AML-193 (cell line): ENCODE measurements at places on chromosomes 13 and 19.

DNA sequence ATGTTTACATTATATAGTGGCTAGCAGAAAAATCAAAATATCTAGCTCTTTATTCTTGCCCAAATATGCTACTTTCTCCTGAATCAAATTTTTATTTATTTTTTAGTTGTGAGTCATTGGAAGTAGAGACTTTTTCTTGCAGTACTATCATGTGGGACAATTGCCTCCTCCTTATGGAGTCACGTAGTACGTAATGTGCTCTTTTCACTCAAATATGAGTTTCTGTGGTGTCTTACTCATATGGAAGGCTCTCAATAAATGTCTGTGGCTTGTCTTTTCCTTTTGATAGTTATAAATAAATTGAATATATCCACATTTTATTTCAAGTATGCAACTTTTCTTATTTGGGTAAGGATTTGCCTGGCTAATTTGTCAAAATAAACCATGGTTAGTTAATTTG is 1411.0 kb upstream of the SLC10A2 start:
- no peak for DNase-seq

DNA sequence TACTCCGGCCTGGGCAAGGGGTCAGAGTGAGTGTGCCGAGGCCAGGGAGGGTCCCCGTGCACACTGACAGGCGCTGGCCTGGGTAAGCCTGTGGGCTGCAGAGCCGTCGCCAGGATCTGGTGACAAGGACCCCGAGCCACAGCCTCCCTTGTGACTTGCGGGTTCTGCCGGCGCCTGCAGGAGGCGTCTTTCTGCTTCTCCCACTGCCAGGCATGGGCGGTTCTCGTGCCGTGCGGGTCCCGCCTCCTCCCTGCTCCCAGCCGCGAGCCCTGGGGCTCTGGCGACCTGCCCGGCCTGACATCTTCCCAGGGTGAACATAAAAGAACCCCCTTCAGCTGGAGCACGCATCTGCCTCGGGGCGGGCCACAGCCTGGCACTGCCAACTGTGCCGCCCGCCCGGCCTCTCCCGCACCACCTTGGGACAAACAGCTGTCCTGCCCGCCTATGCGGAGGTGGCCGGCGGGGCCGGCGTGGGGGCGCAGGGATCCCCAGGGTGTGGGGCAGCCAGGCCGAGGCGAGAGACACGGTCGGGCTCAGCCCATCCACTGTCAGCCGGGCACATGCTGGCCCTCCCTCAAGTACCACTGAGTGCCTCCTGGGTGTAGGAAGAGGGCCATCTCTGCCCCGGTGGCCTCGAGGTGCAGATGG is 1.5 kb upstream of the HCN2 start:
- peak; percentile 76 for DNase-seq

DNA sequence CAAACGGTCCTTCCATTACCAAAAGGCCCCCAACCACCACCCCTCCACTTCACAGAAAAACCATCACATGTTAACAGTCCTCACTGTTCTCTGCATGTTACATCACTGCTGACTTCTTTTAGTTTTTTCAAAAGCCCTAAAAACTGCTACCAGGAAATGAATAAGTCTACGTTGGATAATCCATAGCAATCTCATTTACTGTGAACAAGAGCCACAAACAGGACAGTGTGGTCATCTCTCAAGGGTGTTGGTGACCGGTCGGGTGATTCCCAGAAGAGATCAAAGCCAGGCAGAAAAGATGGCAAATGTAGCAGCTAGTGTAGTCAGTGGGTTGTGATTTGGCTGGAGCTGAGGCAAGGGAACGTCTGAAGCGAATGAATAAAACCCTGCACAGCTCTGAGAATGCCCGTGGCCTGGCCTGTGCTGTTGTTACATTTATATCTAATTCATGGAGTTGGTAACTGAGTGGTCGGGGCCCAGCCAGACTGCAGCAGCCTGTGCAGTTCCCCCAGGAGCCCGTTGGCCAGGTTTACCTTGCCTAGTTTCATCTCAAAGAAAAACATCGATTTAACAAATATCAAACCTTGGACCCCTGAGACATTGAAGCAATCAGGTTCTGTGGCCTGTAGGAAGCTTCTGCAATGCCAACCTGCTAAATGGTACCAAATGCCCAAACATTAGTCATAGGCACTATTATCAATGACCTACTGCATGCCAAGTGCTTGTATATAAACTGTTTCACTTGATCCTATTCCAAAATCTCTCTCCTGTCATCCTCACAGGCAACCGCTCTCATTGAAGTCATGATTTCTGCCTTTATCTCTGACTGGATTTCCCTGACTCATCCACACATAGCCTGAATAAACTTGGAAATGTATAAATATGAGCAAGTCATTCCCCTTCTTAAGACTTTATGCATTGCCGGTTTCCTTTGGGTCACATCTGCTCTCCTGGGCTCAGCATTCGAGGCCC is 153.8 kb upstream of the SERP2 start:
- DNase-seq: no peak

- no peak for DNase-seq
Measured at GRCh38 chr19:28905996-28906395, 307.0 kb downstream of the UQCRFS1 start.

- DNase-seq: no peak
Measured at GRCh38 chr19:40802300-40803169, 3.5 kb downstream of the EGLN2 start.

GRCh38 chr13:112734696-112735547 is 45.1 kb downstream of the ATP11A start:
- no peak for DNase-seq

GRCh38 chr13:46624353-46624752 is 71.4 kb downstream of the LRCH1 start:
- no peak for DNase-seq

DNA sequence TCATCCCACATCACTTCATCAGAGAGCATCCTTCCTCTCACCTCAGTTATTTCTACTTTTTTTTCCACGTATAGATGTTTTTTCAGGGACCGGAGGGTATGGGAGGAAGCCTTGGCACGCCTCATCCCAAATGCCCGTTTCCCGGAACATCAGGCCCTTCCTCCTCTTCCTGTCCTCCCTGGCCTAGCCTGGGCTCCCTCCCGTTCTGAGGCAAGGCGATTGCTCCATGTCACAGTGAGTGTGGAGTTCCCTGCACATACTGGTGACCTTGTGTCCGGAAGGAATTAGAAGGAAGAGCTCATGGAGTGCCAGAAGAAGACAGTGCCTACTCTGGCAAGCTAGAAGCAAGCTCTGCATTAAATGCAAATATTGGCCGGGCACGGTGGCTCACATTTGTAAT is 1.1 kb upstream of the ZNF627 start:
- DNase-seq: no peak

DNA sequence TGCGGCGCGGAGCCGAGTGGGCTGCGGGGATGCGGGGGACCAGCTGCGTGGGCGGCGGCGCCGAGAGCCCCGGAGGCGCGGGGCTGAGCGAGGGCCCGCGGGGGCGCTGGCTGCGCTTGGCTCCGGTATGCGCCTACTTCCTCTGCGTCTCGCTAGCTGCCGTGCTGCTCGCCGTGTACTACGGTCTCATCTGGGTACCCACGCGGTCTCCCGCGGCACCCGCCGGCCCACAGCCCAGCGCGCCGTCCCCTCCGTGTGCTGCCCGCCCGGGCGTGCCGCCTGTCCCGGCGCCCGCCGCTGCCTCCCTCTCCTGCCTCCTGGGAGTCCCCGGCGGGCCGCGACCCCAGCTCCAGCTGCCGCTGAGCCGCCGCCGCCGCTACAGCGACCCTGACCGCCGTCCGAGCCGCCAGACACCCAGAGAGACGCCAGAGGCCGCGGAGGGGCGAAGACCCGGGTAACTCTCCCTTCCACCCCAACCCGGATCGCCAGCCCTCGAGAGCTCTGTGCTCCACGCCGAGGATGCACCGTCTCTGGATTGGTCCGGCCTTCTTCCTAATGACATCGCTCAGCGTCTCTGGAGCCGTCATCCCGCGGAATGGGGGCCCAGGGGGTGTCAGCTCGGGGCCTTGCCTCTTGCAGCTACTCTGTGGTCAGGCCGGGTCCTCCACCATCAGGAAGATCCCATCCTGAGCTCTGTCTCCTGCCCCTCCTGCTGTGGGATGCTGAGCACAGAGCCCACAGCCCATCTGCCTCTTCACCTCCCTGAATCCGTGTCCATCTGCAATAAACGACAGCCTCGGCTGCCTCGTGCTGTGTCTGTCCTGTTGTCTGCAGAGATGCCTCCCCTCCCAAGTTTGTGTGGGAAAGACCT is 441 bp downstream of the INAFM1 start:
- DNase-seq: peak; percentile 35

- DNase-seq: no peak
Measured at GRCh38 chr19:2246801-2247361, 2.2 kb upstream of the AMH start.
